ENCODE measurements at places on chromosomes 1 and 21. TPM values are rescaled to one million over a fixed set of nuclear protein-coding genes. Genes with fewer than 3 reads are reported as not detected.

GRCh38 chr21:39348355-39349210, at the start of gene HMGN1:
Gene HMGN1 (minus strand): TSS chr21:39349088. CDS start chr21:39348917, 171 bp downstream.
- peak within 1 kb of the TSS; percentile 93 for H3K27ac ChIP-seq
- peaks cover 9% of the 10 kb centered on the region for H3K27me3 ChIP-seq
- H3K4me1 ChIP-seq = peaks cover 26% of the 10 kb centered on the region
- peaks cover 7% of the 10 kb centered on the region for H3K36me3 ChIP-seq
- H3K4me3 ChIP-seq = peak within 1 kb of the TSS; percentile 92

- H3K36me3 ChIP-seq = peaks cover 8% of the 10 kb centered on the region
- DNase-seq = no peak
- no peak overlapping the region for H3K27ac ChIP-seq
- H3K4me3 ChIP-seq = peak overlapping the region; percentile 3
These were observed 9.4 kb downstream of the IFNAR1 start for GRCh38 chr21:33334191-33334590.

DNA sequence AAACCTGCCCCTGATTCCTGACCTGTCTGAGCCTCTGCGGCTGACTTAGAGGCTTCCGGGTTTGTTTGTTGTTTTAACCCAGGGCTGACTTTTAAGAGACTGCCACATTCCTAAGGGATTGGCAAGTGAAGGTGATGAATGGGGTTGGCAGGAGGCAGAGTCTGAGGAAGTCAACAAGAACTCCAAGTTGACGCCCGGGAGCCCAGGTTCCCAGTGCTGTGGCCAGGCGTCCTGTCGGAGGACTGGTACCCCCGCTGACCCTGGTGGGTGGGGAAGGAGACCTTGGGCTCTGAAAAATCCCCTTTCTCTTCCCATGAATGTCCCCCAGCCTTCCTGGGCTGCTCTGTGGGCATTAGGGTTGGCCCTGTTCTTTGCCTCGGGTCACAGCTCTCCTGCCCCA, 19.7 kb upstream of the EPS8L3 start:
- DNase-seq = no peak
- peaks cover 3% of the 10 kb centered on the region for H3K36me3 ChIP-seq
- peaks cover 14% of the 10 kb centered on the region for H3K4me1 ChIP-seq
- H3K27me3 ChIP-seq = no peaks in the 10 kb centered on the region
- no peak overlapping the region for H3K4me3 ChIP-seq
- H3K27ac ChIP-seq = no peak overlapping the region

DNA sequence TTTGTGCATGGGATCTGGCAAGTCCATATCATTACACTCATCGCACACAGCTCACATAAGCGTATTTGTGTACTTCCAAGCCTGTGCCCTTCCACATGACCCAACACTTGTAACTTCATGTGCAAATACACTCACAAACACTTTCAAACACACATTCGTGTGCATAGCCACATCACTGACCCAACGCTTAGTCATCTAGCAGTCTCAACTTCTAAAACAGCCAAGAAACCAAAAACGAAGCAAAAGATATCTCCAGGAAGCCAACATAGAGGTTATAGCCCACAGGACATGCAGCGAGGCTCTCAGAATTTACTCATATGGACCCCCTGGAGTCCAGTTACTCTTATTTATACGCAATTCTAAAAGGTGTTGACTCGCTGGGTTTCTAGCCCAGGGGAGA, 10.9 kb upstream of the GOLT1A start:
- peaks cover 18% of the 10 kb centered on the region for H3K27me3 ChIP-seq
- no peak overlapping the region for H3K27ac ChIP-seq
- peaks cover 5% of the 10 kb centered on the region for H3K4me1 ChIP-seq
- peaks cover 2% of the 10 kb centered on the region for H3K36me3 ChIP-seq
- no peak overlapping the region for H3K4me3 ChIP-seq

WLS gene
- total RNA-seq = not detected

SAMD13 gene
- total RNA-seq = not detected
